Right lobe of liver (tissue), 6 donors: ENCODE measurements at places on chromosomes 2 and 18. TPM values are rescaled to one million over a fixed set of nuclear protein-coding genes. Genes with fewer than 3 reads are reported as not detected.
A peak's percentile ranks its signal among the peaks of the same experiment; 100 is the strongest.

Gene RABL2A
- total RNA-seq, result 11.0 TPM

- no peaks in the 10 kb centered on the region for H3K36me3 ChIP-seq
- DNase-seq, result peak; percentile 67
- no peaks in the 10 kb centered on the region for H3K4me1 ChIP-seq
- H3K4me3 ChIP-seq, result no peak overlapping the region
These were observed 146.8 kb downstream of the TGIF1 start for GRCh38 chr18:3596637-3597384.

DNA sequence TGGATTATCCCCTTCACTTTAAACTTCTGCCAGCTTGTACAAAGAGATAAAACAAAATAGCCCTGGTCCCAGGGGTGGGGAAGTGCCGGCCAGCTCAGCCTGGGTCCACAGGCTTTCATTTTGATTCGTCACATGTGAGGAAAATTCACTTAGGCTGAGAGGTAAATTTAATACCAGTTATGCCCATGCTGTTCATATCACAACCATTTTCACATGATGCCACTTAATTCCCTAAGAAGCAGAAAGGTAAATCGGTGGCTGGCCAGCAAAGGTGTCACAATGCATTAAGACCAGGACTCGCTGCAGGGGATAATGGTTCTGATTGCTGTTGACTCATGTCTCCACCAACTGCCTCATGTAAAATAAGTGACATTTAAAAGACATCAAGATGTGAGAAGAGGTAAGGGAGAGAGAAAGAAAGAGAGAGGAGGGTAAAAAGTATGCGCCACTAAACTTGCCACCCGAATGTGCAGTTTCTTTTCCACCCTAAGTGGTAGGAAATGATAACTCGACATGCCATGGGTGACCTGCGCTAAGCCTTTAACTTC, 261.0 kb upstream of the SIX3 start:
- H3K36me3 ChIP-seq, result no peaks in the 10 kb centered on the region
- H3K27me3 ChIP-seq, result no peaks in the 10 kb centered on the region
- no peak for DNase-seq
- H3K27ac ChIP-seq, result no peak overlapping the region
- no peak overlapping the region for H3K4me3 ChIP-seq
- no peaks in the 10 kb centered on the region for H3K4me1 ChIP-seq

DNA sequence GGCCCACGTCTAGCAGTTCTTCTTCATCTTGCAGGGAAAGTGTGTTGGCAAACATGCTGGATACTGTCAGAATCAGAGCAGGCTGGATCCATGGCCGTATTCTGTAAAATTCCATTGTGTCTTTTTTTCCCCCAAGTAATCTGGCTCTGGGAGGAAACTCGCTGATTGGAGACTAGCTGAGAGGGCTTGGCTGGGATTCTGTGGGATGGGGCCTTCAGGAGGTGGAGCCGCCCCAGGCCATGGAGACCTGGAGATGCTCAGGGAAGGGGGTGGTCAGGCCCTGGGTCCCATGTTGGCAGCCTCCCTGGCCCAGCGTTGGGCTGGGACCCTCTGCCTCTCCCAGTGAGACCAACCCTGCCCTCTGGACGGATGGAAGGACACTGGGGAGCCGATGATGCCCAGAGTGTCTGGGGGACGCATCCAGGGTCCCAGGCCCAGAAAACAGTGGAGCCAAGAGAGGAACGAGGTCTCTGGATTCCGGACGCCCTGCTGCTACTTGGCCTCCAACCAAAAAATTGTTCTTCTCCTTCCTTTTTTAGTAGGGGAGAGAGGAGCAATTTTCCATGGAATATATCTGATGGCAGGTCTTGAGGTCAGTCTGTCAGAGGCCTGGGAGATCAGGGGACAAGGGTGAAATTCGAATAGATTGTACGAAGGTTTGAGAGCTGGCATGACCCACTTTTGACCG, 114.5 kb downstream of the AGAP1 start:
- no peaks in the 10 kb centered on the region for H3K27me3 ChIP-seq
- DNase-seq, result no peak
- no peaks in the 10 kb centered on the region for H3K36me3 ChIP-seq
- no peak overlapping the region for H3K4me3 ChIP-seq
- no peaks in the 10 kb centered on the region for H3K4me1 ChIP-seq

GRCh38 chr2:21317131-21317530, 193.4 kb downstream of the TDRD15 start:
- no peak overlapping the region for H3K27ac ChIP-seq
- H3K4me3 ChIP-seq, result no peak overlapping the region
- H3K36me3 ChIP-seq, result no peaks in the 10 kb centered on the region
- no peak for DNase-seq
- no peaks in the 10 kb centered on the region for H3K4me1 ChIP-seq
- H3K27me3 ChIP-seq, result no peaks in the 10 kb centered on the region

DNA sequence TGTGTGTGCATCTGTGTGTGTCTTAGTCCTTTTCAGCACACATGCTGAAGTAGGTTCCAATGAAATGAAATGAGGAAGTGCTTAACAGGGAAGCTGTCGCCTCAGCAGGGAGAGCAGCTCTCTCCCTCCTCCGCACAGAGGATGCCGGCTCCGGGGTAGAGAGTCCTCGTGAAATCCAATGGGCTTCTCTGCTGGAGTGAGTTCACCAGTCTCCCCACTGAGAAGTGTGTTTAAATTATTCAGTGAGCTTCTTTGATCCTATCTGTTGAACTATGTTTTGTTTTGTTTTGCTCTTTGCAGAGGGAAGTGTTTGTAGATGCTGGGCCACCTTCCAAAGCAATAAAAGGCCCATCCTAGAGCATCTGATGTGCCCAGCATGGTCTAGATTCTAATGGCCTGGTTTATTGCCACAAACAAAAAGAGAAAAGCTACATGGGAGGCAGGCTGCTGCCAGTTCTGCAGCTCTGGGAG, 6.7 kb downstream of the PPP1R7 start:
- no peak overlapping the region for H3K4me3 ChIP-seq
- DNase-seq, result no peak
- no peaks in the 10 kb centered on the region for H3K4me1 ChIP-seq
- no peaks in the 10 kb centered on the region for H3K27me3 ChIP-seq

DNA sequence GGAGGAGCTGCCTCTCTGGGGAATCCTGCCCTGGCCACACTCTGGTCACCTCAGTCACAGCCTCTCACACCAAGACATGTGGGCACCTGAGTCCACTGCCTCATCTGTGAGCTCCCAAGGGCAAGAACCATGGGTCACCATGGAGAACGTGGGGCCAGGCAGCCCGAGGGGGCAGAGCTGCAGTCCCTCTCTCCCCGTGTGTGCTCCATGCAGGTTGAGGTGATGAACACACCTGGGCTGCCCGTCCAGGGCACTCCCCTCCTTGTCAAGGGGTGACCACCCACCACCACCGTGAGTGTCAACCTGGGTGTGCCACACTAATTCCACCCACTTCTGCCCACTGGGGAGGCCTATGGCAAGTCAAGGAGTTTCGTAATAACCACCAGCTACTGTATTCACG, 159.6 kb upstream of the RAB6C start:
- no peaks in the 10 kb centered on the region for H3K27me3 ChIP-seq
- H3K27ac ChIP-seq, result no peak overlapping the region
- H3K4me3 ChIP-seq, result no peak overlapping the region
- no peak for DNase-seq
- H3K4me1 ChIP-seq, result no peaks in the 10 kb centered on the region
- H3K36me3 ChIP-seq, result no peaks in the 10 kb centered on the region

- peaks cover 9% of the 10 kb centered on the region for H3K4me1 ChIP-seq
- H3K27me3 ChIP-seq, result no peaks in the 10 kb centered on the region
- DNase-seq, result no peak
- no peak overlapping the region for H3K4me3 ChIP-seq
- no peak overlapping the region for H3K27ac ChIP-seq
These were observed 7.3 kb downstream of the ZNF516 start for GRCh38 chr18:76487782-76488181.

DNA sequence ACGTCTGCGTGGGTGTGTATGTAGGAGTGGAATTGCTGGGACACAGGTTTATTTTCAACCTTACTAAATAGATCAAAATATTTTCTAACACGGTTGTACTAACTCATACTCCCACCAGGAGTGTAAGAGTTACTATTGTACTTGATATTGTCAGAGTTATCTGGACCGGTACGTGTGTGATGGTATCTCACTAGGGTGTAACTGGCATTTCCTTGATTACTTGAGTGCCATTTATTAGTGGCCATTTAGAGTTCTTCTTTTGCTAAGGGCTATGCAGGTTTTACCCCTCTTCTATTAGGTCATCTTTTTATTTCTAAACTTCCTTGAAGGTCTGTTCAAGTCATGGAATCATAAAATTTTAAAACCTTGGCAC, 33.5 kb downstream of the CENPO start:
- no peaks in the 10 kb centered on the region for H3K27me3 ChIP-seq
- no peaks in the 10 kb centered on the region for H3K36me3 ChIP-seq
- no peak overlapping the region for H3K27ac ChIP-seq
- no peaks in the 10 kb centered on the region for H3K4me1 ChIP-seq
- no peak overlapping the region for H3K4me3 ChIP-seq

Gene MYO7B
- total RNA-seq, result 1.2 TPM

- no peaks in the 10 kb centered on the region for H3K27me3 ChIP-seq
- H3K4me3 ChIP-seq, result no peak overlapping the region
- no peak for DNase-seq
- no peaks in the 10 kb centered on the region for H3K4me1 ChIP-seq
- H3K36me3 ChIP-seq, result no peaks in the 10 kb centered on the region
These were observed 18.9 kb downstream of the MGAT5 start for GRCh38 chr2:134272806-134273205.

DNA sequence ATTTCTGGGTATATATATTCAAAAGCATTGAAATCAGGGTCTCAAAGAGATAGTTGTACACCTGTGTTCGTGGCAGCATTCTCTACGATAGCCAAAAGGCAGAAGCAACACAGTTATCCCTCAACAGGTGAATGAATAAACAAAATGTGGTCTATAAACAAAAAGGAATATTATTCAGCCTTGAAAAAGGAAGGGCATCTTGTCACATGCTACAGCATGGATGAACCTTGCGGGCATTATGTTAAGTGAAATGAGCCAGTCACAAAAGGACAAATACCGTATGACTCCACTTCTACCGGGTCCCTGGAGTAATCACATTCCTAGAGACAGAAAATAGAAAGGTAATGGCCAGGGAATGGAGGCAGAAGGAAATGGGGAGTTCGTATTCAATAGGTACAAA, 228.8 kb downstream of the SH3BP4 start:
- H3K4me3 ChIP-seq, result no peak overlapping the region
- no peak overlapping the region for H3K27ac ChIP-seq
- no peaks in the 10 kb centered on the region for H3K36me3 ChIP-seq
- H3K27me3 ChIP-seq, result no peaks in the 10 kb centered on the region
- DNase-seq, result no peak

DNA sequence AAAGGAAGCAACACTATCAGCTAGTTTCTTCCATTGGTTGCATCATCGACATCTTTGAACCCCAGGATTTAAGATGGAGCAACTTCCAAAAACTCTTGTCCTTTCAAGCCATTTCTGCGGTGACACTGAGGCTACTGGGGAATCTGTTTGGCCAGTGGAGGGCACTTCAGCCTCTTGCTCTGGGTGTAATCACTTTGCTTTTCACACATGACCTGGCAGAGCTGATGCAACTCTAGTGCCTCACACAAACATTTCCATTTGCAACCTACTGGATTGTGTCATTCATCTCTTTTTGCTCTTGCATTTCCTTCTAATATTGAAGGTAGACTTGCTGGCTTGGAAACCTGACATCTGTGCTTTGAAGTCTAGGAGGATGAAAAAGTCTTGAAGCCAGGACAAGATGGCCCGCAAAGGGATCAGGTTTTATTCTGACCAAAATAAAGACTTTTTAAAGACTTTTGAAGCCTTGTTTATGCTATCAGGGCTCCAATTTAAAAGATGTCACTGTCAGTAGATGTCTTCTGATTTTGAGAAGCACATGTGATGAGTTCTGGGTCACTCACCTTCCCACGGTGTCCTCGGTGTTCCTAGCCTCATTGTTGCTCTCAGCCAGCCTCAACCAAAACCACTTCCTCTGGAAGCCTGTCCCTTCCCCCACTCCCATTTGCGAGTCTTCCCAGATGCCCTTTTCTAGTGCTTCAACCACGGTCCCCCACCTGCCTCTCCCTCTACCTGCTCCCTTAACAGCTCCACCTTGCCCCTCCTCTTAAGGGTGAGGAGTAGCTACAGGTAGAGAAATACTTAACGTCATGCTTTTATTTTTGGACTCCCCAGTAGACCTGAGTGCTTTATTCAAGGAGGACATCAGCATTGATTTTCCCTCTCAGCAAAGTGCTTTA, 69.7 kb upstream of the KCNE4 start:
- no peak for DNase-seq
- no peaks in the 10 kb centered on the region for H3K27me3 ChIP-seq
- H3K36me3 ChIP-seq, result no peaks in the 10 kb centered on the region
- no peak overlapping the region for H3K4me3 ChIP-seq

DNA sequence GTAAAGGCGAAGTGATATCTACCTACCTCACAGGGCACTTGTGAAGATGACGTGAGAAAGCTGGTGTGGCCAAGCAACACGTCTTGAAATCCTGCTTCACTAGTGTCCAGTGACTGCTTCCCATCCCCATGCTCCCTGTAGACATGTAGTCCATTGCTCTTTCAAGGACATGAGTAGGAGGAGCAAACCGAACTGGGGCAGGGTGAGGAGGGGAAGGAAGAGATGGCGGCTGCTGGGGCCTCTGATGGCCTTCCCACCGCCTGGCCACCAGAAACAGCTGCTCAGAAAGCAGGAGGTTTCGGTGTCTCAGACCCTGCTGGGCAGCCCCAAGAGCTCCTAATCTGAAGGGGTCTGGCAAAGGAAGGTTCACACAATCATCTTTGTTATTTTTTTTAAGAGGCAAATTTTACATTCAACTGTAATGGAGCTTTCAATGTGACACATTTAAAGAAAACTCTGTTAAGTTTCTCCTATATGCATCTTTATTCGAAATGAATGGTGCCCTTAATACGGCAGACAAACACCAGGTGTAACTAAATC, 14.7 kb downstream of the CPLX4 start:
- H3K36me3 ChIP-seq, result no peaks in the 10 kb centered on the region
- no peak for DNase-seq
- H3K4me3 ChIP-seq, result no peak overlapping the region
- H3K27ac ChIP-seq, result no peak overlapping the region
- no peaks in the 10 kb centered on the region for H3K27me3 ChIP-seq

Gene NRP2
- 23.7 TPM for total RNA-seq
